ENCODE measurements at places on chromosomes 2 and 18. TPM values are rescaled to one million over a fixed set of nuclear protein-coding genes. Genes with fewer than 3 reads are reported as not detected.

AKAIN1 gene
- not detected for total RNA-seq

DNA sequence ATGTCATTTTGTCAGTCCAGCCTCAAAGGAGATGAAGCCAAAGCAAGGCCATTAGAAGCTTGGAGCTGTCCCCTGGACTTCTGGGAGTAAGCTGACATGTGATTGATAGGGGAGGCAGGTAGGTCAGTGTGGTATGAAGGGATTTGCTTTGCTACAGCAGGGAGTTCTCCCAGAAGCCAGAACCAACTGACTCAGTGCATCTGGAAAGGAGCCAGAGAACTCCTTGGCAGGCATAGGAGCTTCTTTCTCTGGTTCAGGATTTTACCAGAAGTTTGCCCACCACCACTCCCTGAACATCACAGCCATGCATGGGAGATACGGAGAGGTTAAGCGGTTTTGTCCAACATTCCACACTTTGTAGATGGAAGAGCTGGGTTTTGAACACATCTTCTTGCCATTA, 24.5 kb upstream of the KCNE4 start:
- DNase-seq = peak; percentile 76

DNA sequence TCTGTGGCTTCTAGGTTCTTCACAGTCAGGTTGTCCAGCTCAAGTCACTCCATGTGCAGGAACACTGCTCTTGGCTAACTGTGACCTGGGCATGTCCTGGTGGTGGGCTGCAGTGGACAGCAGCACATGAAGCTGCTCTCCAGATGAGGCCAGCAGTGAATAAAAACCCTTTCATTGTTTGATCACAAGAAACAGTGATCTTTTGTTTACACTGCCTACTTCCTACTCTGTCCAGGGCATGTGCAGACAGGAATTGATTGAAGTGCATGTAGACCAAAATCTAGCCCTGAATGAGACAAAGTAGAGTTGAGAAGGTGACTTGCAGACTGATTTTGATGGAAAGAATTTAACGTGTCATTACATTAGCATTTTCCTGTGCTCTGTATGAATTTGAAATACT, 34.9 kb downstream of the BCL2L11 start:
- DNase-seq = no peak

DNA sequence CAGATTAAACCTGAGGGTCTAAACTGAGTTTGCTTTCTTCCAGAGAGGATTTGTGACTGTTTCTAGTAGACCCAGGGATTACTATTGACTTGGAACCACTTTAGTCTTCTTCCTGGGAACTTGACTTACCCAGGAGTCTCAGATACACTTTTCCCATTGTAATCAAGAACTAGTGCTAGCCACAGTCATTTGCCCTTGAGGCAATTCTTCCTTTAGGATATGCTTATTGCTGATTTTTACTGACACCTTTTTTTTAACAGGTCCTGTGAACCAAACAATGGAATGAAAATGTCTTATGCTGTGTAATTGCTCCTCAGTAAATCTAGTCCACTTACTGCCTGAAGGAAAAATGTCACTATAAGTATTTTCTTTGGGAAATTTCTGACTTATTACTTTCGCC, 78.3 kb downstream of the TAF4B start:
- no peak for DNase-seq

RPL37A gene
- total RNA-seq = 1,848 TPM

KATNAL2 gene
- total RNA-seq = 2.0 TPM

DNA sequence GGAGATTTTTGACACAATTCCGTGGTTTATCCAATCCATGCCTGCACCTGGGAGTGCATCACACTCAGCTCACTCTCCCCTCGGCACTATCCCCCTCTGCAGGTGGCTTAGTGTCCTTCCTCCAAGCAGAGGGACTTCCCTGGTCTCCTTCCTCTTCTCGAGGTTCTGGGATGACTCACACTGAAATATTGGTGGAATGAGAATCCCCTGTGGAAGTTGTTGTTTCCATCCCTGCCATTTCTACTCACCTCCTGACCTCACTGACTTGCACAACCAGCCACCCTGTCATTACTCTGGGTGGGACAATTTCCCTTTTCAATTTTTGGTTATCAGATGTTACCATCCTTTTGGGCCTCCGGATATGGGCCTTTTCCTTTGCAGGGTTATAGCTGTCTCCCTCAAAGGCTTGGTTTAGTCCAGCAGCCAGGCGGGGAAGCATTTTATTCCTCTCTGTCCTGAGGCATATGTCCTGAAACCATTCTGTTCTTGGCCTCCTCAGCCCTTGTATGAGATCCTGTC, 59.9 kb downstream of the PTPRM start:
- DNase-seq = peak; percentile 88

Measured in PC-3 (cell line).